G401 (cell line): ENCODE measurements at places on chromosomes 7 and 10.
A peak's percentile ranks its signal among the peaks of the same experiment; 100 is the strongest.

DNA sequence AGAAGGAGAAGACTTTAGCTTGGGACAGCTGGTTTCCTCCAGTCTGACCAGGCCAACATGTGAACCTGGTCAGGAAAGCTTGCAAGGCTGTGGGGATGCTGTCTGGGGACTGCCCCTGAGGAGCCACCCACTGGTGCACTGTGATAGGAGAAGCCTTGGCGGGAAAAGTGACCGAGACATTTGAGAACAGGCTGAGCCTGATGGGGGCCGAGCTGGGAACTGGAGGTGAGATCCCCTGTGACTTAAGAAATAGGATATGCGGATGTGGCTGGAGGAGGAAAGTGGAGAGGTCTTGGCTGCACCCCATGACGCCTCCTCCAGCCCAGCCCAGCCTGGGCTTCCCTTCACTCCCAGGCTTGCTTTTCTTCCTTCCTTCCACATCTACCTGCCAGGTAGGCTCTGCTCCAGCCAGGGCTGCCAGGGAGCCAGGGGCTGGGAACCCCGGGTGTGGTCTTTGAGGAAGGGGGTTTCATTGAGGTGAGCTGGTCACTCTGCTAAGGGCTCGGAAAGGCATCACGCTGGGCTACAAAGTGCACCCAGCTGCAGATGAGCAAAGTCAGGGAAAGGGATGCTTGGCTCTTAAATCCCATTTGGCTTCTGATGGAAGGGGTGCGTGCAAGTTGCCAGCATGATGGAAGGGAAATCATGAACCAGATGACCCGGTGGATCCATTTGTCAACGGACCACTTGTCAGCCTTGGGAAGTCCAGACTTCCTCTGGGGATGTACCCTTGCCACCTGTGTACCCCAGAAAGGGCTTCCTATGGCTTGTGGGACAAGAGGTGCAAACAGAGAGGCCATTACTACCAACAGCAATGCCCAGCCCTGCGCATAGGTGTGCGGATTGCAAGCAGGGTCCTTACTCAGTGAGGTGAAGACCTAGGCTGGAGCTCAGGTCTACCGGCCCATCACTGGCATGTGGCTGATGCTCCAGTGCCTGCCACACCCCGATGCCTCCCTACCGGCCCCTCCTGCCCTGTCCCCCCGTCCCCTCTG is 66.3 kb downstream of the C10orf143 start:
- no peak for DNase-seq

GRCh38 chr10:20429742-20430141 is 467.4 kb downstream of the NEBL start:
- no peak for DNase-seq

- DNase-seq = no peak
Observed at GRCh38 chr10:77552252-77552651, 85.4 kb downstream of the KCNMA1 start.

- DNase-seq = peak; percentile 53
Observed at GRCh38 chr10:42866115-42866995, 83.8 kb downstream of the BMS1 start.

- peak; percentile 93 for DNase-seq
Observed at GRCh38 chr7:131223151-131223550, 104.5 kb upstream of the MKLN1 start.

GRCh38 chr7:20794676-20795075 is 8.0 kb upstream of the SP8 start:
- DNase-seq = no peak

DNA sequence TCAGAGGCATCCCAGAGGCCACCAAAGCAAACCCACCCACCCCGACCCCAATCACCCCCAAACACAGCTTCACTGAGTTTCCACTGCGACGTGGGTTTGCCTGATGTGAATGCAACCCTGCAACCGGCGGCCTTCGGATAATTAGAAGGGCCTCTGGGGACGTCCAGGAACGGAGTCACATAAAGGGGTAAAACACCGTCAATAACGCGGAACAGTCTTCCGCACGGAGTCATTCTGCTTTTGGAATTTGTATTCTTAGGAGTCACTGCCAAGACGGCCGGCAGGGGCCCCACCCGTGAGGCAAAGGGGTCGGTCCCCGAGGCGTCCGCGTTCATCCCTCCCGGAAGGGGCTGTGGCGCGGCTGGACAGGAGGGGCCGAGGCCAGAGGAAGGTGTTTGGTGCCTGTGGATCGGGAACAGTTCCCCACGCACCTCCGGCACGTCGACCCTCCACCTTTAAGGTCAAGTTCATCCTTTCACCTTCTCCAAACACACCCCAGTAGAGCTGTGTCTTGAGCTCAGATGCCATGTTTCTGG is 36.7 kb upstream of the PDGFA start:
- no peak for DNase-seq

- DNase-seq = no peak
Observed at GRCh38 chr7:118243695-118244094, 19.2 kb downstream of the ANKRD7 start.

- no peak for DNase-seq
Observed at GRCh38 chr10:86888585-86889381, 68.6 kb downstream of the MMRN2 start.

DNA sequence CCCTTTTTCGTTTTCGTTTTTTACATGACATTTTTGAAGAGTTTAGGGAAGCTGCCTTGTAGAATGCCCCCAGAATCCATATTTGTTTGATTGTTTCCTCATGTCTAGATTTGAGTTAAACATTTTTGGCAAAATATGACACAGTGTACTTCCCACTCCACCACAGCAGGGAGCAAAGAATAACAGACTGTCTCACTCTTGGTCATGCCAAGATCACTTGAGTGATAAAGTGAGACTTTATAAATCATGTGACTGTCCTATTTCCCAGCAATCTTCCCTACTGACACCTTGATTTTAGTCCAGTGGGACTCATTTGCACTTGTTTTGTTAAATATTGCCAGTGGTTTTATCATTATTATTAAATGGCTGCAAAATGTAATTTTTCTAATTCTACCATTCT is 44.4 kb upstream of the USP6NL start:
- peak; percentile 50 for DNase-seq

DNA sequence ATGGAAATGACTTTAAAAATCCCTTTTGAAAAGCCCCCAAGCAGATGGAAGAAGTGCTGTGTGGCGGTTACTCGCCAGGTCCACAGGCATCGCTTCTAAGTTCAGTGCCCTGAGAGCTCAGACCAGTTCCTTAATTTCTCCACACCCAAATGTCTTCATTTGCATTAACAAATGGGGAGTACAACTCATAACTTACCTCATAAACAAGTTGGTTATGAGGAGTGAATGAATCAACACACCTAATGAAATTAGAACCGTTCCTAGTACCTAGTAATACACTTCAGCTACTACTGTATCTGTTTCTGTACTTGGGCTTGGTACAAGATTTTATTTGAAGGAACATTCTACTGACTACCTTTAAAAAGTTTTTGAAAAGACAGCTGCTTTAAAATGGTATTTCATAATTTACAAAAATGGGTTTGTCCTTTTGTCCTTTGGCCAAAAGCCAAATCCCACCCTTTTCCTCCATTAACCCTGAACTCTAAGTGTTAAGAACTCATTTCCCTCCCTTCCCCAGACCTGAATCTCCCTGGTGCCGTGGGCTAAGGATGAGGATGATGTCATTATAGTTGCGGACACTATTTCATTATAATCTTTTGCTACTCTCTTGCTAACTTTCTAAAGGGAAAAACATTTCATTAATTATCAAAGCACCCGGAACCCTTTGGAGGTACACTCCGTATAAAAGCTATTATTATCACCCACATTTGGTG is 221.5 kb upstream of the CELF2 start:
- DNase-seq = peak; percentile 32

DNA sequence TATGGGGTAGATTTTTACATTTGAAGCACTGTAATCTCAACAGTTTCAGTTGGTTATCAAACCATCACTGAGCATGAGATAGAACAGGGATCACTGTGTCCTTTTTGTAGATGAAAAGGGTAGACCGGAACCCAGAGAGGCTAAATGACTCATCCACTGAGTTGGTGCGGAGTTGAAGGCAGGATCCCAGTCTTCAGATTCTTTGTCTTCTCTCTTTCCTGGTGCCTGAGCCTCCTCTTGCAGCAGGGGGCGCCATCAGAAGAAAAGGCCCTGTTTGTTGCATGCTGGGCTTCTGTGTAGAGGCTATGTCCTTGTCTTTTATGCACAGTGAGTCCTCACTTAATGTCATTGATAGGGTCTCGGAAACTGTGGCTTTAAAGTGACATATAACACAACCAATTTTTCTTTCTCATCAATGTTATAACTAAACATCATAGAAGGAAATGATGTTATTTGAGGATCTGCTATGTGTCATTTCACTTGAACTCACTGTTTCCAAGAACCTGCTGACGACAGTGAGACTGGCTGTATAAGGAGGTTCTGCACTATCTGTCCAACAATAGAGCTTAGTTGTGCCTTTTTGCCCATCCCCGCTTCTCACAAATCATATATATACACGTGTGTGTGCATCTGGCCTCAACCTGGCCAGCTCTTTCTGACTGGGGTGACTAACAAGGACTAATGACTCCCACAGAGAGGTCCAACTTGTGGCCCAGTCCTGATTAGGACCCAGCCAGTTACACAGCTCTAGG is 14.3 kb downstream of the ZNF282 start:
- peak; percentile 23 for DNase-seq

DNA sequence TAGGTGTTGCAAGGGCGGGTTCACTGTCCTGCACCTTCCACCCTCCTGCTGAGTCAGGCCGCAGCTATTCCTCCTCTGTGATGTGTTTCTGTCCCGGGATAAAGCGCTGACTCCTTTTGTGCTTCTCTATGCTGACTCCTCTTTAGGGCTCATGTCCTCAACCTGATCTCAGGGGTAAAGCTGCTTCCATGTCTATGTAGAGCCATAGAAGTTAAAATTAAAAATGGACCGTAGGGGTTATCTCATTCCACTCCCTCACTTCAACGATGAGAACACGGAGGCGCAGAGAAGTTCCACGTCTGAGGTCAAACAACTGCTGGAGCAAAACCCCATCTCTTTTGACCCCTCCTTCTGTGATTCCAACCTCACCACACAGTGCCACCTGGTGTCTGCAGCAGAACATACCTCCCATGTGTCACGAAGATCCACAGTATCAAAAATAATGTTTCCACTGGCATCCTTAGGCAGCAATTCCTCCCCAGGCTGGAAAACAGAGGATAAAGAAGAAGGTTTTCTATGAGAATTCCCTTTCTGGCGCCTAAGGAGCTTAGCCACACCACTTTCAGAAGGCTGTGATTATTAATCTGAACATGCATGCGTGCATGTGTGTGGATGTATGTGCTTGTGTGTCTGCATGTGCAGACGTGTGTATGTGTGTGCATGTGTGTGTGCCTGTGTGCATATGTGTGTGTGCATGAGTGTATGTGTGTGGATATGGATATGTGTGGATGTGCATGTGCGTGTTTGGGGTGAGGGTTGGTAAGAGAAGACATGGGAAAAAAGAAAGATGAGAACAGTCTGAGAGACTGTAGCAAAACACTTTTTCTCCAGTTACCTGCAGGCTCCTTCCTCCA is 81.2 kb upstream of the UCN3 start:
- DNase-seq = peak; percentile 2

DNA sequence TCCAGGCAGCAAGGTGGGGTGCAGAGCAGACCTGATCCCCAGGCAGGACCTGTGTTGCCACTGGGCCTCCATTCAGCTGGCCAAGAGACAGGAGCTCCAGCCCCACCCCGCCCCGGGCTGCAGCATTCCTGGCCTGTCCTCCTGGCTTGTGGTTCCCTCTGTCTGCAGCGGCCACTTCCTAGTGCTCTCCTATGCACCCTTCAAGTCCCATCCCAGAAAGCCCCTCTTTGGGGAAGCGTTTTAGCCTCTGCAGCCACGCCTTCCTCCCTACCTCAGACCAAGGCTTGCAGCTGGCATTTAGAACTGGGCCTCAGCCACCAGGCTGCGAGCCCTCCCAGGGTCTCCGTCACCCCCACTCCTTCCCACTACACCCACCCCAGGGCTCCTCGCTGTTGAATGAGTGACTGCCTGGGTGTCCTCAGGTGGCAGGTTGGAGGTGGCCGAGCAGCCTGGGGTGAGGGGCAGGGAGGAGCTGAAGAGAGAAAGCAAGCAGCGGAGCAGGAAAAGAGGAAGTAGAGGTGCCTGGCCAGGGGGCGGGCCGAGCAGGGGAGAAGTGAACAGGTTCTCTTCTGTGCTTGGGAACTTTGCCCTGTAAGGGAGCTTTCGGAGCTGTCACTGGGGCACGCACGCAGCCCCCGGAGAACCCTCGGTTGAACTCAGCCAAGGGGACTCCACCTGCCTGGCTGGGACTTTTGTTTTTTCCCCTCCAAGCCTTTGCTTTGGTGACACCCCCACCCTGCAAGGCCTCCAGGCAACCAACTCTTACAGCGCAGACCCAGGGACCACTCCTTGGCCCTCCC is 109.1 kb upstream of the TNRC18 start:
- no peak for DNase-seq

DNA sequence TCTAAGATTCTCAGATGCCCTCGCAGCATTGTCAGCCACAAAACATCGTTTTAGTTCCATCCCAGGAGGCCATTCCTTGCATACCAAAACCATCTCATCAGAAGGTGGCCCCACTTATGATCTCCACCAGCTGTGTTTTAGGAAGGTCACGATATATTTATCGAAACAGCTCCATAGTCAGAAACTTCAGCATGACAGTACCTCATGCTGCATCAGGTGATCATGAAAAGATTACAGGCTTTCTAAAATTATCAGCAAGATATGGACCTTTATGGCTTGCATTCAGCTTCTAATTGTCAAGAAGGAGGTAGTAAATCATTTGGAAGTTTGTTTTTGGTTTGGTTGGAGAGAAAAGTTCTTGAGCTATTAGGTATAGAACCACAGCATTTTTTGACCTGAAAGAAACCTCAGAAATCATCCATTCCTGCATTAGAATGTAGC is 20.0 kb downstream of the JAZF1 start:
- no peak for DNase-seq

- no peak for DNase-seq
Observed at GRCh38 chr10:28778524-28778923, 101.2 kb downstream of the BAMBI start.

- DNase-seq = no peak
Observed at GRCh38 chr7:37673523-37673922, 10.0 kb upstream of the GPR141 start.

GRCh38 chr10:28200775-28201174 is 102.1 kb downstream of the MPP7 start:
- DNase-seq = no peak

DNA sequence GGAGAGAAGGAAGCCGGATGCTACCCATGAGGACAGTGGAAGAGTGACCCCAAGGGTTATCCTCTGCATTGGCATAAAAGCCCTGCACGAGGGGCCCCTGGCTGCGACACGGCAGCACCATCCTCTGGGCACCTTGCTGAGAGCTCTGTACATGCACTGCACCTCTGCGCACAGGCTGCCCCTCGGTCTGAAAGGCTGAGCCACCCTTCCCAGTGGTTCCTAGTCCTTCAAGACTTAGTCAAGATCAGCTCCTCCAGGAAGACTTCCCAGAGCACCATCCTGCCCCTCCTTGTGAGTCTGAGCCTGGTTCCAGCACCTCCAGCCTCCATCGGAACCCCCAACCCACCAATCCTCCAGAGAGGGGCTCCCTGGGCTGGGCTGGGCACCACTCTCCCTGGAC is 37.9 kb upstream of the CNPY1 start:
- no peak for DNase-seq

- DNase-seq = no peak
Observed at GRCh38 chr10:44311563-44312051, 73.3 kb downstream of the CXCL12 start.
